CD8-positive, alpha-beta memory T cell (primary cell): ENCODE measurements at places on chromosomes 4 and X. TPM values are rescaled to one million over a fixed set of nuclear protein-coding genes. Genes with fewer than 3 reads are reported as not detected.
A peak's percentile ranks its signal among the peaks of the same experiment; 100 is the strongest.

BLOC1S4 gene
- total RNA-seq: 22.9 TPM

ADH1B gene
- not detected for total RNA-seq

NLGN3 gene
- 0.46 TPM for total RNA-seq

ZNF630 gene
- 1.5 TPM for total RNA-seq

SLC30A9 gene
- 54.3 TPM for total RNA-seq

MAEA gene
- total RNA-seq: 63.8 TPM

PPEF2 gene
- 0.13 TPM for total RNA-seq

PTTG2 gene
- total RNA-seq: 0.55 TPM

- H3K4me3 ChIP-seq: no peak overlapping the region
- H3K27ac ChIP-seq: no peak overlapping the region
- H3K4me1 ChIP-seq: peaks cover 3% of the 10 kb centered on the region
- DNase-seq: no peak
- peaks cover 66% of the 10 kb centered on the region for H3K36me3 ChIP-seq
Observed at GRCh38 chr4:153616006-153616555, 68.0 kb upstream of the TLR2 start.

GRCh38 chr4:156734965-156735895, 236.4 kb downstream of the PDGFC start:
- H3K4me3 ChIP-seq: no peak overlapping the region
- H3K36me3 ChIP-seq: no peaks in the 10 kb centered on the region
- H3K4me1 ChIP-seq: no peaks in the 10 kb centered on the region
- no peaks in the 10 kb centered on the region for H3K27me3 ChIP-seq

DNA sequence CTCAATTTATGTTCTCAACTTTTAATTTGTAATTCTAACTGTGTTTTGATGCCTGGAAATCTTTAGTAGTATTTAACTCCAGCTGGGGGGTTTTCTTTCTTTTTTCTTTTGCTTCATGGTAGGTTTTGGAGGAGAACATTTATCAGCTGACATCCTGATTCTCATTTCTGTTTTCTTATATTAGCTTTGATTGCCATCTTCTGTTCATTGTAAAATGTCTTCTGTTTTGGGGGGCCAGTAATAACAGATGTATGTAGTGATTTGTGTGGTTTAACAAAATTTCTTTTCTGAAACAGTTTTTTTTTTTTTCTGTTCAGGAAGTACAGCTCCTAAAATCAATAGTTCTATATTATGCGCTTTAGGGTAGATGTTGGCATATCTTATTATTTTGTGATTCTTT, 182.2 kb downstream of the GABRB1 start:
- DNase-seq: no peak
- H3K27ac ChIP-seq: no peak overlapping the region
- H3K4me3 ChIP-seq: no peak overlapping the region
- H3K27me3 ChIP-seq: no peaks in the 10 kb centered on the region

DNA sequence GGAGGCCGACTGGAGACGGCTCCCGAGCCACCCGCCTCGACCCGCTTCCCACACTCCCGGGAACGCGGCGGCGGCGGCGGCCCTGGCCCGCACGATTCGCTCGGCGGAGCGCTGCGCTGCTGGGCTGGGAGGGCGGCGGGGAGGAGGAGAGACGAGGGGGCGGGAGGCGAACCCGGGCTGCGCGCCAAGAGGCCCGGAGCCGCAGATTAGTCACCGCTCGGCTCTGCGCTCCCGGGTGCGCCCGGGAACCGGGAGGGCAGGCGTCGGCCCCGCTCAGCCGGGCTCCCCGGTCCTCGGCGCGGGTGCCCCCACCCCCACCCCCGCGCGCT, 11.2 kb upstream of the BCOR start:
- peak; percentile 57 for DNase-seq
- no peaks in the 10 kb centered on the region for H3K27me3 ChIP-seq
- peak overlapping the region; percentile 47 for H3K27ac ChIP-seq
- peak overlapping the region; percentile 37 for H3K4me3 ChIP-seq
- H3K36me3 ChIP-seq: no peaks in the 10 kb centered on the region
- H3K4me1 ChIP-seq: peaks cover 4% of the 10 kb centered on the region

GRCh38 chrX:13835825-13836224, 18.9 kb upstream of the GPM6B start:
- H3K36me3 ChIP-seq: no peaks in the 10 kb centered on the region
- H3K4me1 ChIP-seq: no peaks in the 10 kb centered on the region
- H3K4me3 ChIP-seq: no peak overlapping the region
- DNase-seq: no peak
- no peak overlapping the region for H3K27ac ChIP-seq
- H3K27me3 ChIP-seq: no peaks in the 10 kb centered on the region

- peak overlapping the region; percentile 89 for H3K27ac ChIP-seq
- no peaks in the 10 kb centered on the region for H3K36me3 ChIP-seq
- H3K4me3 ChIP-seq: peak overlapping the region; percentile 72
- DNase-seq: peak; percentile 21
Observed at GRCh38 chrX:53682885-53683555, 3.5 kb downstream of the HUWE1 start.

DNA sequence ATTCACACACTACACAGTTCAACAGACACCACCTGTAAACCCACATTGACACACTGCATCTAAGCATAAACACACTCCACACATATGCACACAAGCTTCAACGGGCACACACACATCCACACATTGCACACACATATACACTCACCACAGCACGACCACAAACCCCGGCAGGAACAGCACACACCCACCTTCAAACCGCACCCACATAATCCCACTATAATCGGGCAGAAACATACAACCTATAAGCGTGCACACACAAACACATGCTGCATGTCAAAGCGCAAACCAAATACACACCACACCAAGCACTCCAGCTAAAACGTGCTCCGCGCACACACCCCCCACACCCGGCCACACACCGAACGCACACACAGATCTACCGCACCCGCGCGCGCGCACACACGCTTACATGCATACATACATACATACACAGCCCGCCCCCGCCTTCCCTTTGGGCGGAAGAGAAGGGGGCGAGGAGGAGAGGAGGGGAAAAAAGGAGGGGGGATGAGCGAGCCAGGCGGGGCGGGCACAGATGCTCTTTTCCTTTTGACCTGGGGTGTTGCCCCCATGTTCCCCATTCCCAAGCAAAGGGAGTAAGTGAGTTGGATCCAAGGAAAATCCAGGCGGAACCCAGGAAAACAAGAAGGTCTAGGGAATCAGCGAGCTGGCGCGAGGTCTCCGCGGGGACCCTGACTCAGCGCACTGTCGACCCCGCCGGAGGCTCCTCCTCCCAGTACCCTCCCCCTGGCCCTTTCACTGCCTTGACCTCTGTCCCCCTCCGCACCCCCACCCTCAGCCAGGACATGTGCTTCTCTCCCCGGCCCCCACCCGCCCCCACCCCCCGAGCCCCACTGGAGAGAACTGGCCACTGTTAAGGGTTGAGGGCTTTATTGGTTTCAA, 9.9 kb downstream of the ARHGAP36 start:
- DNase-seq: no peak
- no peak overlapping the region for H3K27ac ChIP-seq
- H3K4me3 ChIP-seq: no peak overlapping the region
- H3K27me3 ChIP-seq: no peaks in the 10 kb centered on the region
- no peaks in the 10 kb centered on the region for H3K4me1 ChIP-seq
- no peaks in the 10 kb centered on the region for H3K36me3 ChIP-seq

DNA sequence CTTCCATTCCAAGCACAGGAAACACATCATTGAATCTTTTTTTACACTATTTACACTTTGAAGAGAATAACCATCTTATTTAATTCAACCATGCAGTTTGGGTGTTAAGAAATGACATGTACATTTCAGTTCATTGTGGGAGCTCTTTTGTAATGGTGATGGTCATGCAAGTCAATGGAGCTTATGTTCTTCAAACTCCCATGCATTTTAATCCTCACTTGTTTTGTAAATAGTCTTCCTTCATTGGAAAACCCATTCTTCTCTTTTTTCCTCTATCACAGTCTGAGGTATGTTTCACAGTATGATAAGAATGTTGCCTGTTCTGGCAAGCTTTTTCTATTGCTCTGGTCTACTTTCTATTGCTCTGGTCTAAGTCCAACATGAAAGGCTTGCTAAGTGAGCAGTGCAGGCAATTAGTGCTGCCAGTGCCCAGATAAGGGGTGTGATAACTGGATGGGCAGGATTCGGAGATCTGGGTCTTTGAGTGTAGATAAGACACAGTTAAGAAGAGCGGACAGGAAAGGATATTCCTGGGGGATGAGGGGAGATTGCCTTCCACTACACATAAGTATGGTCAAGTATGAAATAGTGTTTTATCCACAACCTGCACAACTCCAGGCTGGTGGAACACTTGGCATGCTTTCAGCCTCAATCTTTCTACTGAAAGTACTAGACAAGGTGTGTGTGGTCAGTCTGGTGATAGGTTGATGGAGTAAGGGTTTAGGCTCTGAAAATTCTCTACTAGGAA, 17.1 kb downstream of the AFP start:
- H3K27me3 ChIP-seq: no peaks in the 10 kb centered on the region
- no peaks in the 10 kb centered on the region for H3K4me1 ChIP-seq
- no peak overlapping the region for H3K27ac ChIP-seq
- DNase-seq: no peak
- H3K4me3 ChIP-seq: no peak overlapping the region
- H3K36me3 ChIP-seq: no peaks in the 10 kb centered on the region

GRCh38 chr4:2850966-2851798, 7.5 kb downstream of the ADD1 start:
- no peak overlapping the region for H3K27ac ChIP-seq
- peaks cover 78% of the 10 kb centered on the region for H3K4me1 ChIP-seq
- peaks cover 16% of the 10 kb centered on the region for H3K36me3 ChIP-seq
- no peaks in the 10 kb centered on the region for H3K27me3 ChIP-seq
- no peak overlapping the region for H3K4me3 ChIP-seq

- H3K4me3 ChIP-seq: no peak overlapping the region
- no peak for DNase-seq
- no peak overlapping the region for H3K27ac ChIP-seq
- H3K4me1 ChIP-seq: peaks cover 4% of the 10 kb centered on the region
- peaks cover 14% of the 10 kb centered on the region for H3K27me3 ChIP-seq
Observed at GRCh38 chr4:186144198-186144945, 39.9 kb downstream of the FAM149A start.

DNA sequence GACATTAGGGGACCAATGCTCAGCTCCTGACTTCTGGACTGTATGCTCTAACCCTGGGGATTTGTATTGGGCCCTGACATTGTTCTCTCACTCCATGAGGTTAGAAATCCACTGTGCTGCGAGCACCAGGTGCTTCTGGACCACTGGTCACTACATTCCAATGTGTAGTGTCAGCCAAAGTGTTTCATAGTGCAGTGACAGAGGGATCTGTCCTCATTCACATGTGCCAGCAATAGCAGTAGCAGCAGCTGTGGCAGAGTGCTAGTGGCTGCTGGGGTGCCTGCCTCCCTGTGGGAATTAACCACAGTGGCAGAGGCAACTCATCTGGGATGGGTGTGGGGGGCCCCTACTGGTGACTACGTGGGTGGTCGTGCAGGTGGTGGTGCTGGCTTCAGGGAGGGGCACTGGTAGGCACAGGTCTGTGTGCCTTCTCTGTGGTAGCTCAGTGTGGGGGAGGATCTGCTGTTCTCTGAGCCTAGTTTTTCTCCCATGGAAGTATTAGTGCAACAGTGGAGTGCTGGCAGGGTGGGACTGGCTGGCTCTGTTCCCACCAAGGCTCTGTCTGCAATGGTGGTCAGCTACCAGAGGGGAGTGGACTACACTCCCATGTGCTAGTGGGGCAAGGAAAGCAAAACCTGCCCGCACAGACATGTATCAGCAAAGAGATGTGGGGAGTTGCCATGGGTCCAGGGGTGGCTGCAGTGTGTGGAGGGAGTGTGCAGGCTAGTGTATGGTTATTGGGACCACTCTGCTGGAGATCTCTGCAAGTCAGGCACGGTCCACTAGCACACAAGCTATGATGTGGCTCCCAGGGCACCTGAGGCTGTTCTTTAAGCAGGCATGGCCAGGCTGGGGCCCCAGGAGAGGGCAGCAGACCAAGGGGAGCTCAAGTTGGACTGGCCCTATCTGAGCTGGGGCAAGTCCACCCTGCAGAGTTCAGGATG, 78.5 kb downstream of the SCLT1 start:
- H3K27ac ChIP-seq: no peak overlapping the region
- no peaks in the 10 kb centered on the region for H3K36me3 ChIP-seq
- H3K4me3 ChIP-seq: no peak overlapping the region
- no peaks in the 10 kb centered on the region for H3K4me1 ChIP-seq
- no peaks in the 10 kb centered on the region for H3K27me3 ChIP-seq
- no peak for DNase-seq

DNA sequence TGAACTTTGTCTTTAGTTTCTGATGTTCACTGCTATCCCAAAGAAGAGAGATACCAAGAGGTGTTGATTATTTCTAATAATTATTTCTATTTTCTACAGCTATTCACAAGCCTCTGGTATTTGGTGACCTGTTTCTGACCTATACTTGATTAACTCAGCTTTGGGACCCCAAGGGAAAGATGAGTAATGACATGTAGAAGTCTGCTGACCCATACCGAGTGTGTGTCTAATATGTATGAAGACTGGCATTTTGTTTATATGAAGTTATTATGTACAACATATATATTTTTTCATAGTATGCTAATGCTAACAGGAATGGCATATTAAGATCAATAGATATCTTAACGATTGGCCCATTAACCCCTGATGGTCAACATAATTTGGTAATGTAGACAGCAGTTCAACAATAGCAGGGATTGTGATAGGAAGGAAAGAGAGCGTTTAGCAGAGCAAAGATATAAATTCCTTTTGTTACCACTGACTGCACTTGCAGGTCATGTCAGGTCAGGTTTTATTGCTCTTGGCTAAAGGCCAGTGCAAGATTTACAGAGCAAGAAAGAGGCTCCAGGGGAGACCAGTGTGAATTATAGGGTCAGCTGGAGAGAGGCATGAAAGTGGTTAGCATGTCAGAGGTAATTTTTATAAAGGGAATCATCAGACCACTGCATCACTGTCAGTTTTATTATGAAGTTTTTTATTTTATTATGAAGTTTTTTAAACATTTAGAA, 94.7 kb upstream of the DIPK2B start:
- no peak overlapping the region for H3K4me3 ChIP-seq
- no peaks in the 10 kb centered on the region for H3K4me1 ChIP-seq
- DNase-seq: no peak
- H3K36me3 ChIP-seq: no peaks in the 10 kb centered on the region
- no peaks in the 10 kb centered on the region for H3K27me3 ChIP-seq

GRCh38 chr4:124478470-124478869, 234.1 kb downstream of the ANKRD50 start:
- no peak overlapping the region for H3K4me3 ChIP-seq
- DNase-seq: no peak
- no peaks in the 10 kb centered on the region for H3K4me1 ChIP-seq

DNA sequence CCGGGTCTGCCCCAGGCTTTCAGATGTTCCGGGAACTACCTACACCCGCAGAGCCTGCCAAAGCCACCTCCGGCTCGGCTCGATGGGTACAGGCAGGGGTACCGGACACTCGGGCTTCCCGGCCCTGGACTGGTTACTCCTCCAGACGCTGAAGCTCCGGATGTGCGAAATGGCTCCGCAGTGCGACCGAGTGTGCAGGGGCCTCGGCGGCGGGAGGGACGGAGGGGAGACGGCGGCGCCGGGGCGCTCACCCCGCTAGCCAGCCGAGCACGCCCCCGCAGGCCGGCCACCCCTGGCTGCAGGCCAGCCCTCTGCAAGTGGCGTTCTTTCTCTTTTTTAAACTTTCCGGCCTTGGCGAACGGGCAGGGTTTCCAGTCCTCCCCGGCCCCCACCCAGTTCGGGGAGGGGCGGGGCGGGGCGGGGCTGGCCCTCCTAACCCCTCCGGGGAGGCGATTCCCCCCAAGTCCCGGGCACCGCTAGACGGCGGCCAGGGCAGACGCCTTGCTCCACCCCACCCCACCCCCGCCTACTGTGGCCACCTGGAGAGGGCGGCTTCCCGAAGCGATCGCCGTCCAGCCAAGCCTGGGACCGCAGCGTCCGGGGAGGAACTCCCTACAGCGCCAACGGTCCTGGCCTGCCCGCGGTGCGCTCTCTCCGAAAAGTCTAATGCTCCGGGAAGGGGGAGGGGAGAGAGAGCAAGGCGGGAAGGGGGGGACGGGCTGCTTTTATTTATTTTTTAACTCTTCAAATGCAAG, 7.5 kb downstream of the BCOR start:
- peaks cover 48% of the 10 kb centered on the region for H3K4me1 ChIP-seq
- DNase-seq: no peak
- H3K27me3 ChIP-seq: no peaks in the 10 kb centered on the region
- no peak overlapping the region for H3K4me3 ChIP-seq
- H3K36me3 ChIP-seq: no peaks in the 10 kb centered on the region
